Stimulated activated CD4-positive, alpha-beta T cell treated with anti-CD3 and anti-CD28 coated beads, Interleukin-1b, Interleukin-23, amount 100 ng/mL, for 1 hour (primary cell): ENCODE measurements at places on chromosomes 11 and 22.
A peak's percentile ranks its signal among the peaks of the same experiment; 100 is the strongest.

DNA sequence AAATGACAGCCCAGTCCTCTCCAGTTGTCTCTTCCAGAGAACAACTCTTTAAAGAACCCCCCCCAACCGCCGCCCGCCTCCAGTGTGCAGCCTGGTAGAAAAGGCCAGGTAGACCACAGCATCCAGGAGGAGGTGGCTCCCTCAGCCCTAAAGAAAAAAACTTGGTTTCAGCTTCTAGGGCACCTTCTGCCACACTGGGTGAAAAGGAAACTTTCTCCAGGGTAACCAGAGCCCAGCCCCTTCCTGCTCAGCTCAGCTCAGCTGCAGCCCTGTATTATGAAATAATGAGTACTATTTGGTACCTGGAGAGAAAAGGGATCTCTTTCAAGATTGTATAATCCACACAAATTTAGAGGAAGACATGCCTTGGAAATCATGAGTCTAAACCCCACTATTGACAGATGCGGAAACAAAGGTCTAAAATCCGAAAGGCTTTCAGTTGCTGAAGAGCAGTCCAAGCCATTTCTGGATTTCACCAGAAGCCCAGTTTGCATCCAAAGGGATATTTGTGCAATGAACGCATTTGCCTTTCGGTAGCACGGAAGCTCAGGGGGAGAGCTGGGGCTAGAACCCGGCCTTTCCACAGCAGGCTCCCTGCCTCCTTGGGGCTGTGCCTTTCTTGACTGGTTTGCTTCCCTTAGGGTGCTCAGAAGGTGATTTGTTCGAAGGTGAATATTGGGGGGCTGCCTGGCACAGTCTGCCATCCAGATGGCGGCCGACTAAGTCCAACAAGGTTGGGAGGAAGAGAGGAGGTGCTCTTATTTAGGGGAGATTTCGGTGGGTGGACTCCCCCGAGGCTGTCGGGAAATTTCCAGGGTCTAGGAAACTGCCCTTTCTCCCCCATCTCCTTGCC is 3.3 kb downstream of the FXYD6 start:
- DNase-seq, result no peak

GRCh38 chr22:26838471-26838825 is 181.1 kb downstream of the MIAT start:
- DNase-seq, result no peak

DNA sequence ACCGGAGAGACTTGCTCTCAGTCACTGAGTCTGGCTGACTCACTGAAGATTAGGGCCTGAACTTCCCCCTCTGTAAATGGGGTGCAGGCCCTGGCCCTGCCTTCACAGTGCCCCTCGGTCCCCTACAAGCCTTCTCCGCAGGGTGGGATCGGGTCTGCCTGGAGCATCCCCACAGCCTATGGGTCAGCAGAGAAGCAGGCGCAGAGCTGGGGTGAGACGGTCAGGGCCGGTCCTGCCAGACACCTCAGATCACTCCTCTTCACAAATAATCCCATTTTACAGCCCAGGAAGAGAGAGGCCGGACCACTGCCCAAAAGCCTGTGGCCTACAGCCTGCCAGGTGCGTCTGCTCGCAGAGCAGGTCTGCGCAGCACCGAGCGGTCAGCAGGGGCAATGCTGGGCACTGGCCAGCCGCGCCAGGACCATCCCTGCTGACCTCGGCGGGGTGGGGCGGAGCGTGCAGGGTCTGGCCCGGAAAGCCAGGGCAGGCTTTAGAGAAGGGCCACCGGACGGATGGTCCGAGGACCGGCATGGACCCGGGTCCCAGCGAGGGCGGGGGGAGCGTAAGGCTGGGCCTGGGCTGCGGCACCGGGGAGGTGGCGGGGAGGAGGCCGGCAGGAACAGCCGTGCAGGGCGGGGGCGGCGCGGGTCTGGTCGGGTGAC is 522 bp upstream of the SEPTIN5 start:
- no peak for DNase-seq

GRCh38 chr22:27345691-27346090 is 455.9 kb downstream of the MN1 start:
- no peak for DNase-seq

- DNase-seq, result no peak
These were observed 26.3 kb downstream of the PRCP start for GRCh38 chr11:82873919-82874333.

DNA sequence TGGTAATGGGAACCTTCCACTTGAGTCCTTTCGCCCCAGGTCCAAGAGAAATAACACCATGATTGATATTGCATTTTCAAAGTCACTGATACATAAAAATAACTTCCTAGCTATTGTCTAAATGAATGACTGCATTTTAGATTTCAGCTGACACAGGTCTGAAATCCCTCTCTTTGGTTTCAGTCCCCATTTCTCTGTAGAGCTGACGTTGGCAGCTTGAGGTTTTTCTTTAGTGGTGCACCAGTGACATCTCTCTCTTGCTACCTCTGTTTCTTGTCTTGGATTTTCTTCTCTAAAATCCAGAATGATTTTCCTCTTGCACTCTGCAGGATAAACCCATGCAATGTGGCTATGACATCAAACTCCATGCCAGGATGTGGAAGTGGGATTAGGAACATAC is 31.7 kb upstream of the SORL1 start:
- no peak for DNase-seq

GRCh38 chr11:35235936-35236666 is 97.1 kb downstream of the CD44 start:
- DNase-seq, result no peak

DNA sequence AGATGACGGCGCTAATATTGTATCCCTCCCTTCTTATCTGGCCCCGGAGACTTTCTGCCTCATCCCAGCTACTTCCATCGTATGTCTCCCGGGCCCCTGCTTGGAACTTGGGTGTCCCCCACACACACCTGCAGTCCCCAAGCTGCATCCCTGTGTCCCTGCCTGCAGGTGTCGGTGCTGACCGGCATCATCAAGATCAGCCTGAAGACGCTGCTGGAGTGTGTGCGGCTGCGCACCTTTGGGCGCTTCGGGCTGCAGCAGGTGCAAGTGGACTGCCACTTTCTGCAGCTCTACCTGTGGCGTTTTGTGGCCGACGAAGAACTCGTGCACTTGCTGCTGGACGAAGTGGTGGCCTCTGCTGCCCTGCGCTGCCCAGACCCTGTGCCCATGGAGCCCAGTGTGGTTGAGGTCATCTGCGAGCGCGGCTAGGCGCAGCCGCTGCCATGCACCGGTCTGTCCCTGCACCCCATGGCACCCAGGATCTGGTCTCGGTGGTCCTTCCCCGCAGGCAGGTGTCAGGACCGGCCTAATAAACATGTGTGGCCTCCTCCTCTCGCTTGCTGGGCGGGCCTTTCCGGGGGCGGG is 421 bp upstream of the TM7SF2 start:
- DNase-seq, result no peak

GRCh38 chr22:24474221-24474620 is 20.9 kb upstream of the UPB1 start:
- no peak for DNase-seq

- no peak for DNase-seq
These were observed 3.1 kb upstream of the TMEM218 start for GRCh38 chr11:125114518-125114917.

GRCh38 chr11:11028017-11028692 is 170.3 kb upstream of the ZBED5 start:
- DNase-seq, result peak; percentile 60

DNA sequence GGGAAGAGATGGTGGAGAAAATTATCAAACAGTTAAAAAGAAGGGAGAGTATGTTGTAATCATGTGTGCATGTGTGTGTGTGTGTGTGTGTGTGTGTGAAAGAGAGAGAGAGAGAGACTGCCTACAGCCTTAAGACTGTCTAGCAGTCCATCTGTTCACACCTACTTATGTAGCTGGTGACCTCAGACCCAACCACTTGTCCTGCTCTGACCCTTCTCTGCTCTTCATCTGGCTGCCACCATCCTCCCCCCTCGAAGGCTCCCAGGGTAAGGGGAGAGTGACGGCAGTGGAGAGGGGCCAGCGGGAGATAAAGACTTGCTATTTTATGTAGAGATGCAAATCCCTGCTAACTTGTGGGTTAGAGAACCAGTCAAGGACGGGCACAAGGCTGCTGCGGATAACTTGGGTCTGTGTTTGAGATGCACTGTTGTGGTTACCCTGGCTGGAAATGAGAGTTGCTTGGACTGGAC is 24.9 kb upstream of the GRAMD1B start:
- DNase-seq, result no peak

DNA sequence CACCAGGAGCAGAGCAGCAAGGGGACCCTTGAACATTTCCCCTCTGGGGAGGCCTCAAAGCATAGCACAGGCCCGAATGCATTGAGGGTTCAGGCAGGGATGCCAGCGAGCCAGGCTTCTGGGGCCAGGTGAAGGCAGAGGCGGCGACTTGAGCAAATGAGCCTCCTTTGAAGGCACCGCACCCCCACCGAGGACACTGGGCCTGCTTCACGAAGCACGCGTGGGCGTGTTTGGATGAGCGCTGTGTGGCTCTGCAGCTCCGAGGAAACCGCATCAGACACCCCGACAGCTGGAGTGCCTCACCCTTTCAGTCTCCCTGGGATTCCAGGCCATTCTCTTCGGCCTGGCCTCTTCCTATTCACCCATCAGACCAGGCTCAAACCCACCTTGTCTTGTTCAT is 301.8 kb downstream of the NTM start:
- no peak for DNase-seq

DNA sequence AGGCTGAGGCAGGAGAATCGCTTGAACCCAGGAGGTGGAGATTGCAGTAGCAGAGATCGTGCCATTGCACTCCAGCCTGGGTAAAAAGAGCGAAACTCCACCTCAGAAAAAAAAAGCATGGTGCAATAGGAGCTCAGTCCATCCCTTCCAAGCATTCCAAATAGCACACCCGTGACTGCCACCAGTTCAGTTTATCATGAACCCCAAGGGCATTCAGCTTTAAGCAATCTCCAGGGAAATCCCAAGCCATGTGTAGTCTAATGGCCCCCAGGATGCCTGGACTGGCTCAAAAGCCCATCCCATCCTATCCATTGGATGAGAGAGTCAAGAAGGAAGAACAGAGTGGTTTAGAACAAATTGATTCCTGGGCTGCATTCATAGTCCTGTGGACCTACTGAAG is 16.2 kb downstream of the MICAL3 start:
- DNase-seq, result no peak

DNA sequence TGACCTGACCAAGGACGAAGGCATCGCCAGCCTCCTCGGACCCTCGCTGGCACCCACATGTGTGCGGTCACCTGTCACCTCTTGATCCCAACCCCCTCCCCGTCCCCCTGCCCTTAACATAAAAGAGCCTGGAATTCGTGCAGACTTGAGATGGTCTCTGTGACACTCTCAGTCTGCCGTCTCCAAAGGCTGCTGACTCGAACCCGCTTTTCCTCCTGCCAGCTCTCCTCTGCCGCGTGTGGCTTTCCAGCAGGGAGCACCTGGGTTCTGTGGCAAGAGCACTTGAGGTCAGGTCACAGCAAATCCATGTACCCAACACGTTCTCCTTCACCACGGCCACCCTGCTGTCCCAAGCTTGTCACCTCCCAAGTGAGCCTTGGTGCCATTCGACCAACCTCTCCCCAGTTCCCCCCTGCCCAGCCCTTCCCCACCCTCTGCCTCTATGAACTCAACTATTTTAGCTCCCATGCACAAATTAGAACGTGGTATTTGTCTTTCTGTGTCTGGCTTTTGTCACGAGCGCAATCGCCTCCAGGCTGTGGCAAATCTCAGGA is 207.6 kb downstream of the BRD1 start:
- no peak for DNase-seq

DNA sequence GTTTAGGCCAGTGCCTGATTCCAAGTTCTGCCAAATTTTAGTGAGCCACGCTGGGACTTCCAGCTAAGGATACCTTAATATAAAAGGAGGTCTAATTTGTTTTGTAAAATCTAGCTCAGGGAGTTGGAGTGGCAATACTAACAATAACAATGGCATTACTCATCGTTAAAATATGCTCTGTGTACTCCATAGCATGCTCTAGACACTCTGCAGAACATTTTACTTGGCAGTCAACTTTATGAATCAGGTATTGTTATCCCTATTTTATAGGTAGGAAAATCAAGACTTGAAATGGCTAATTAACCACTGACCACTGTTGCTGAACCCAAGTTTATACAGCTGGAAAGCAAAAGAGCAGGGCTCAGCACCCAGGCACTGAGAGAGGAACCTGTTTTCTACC is 485.0 kb upstream of the KIRREL3 start:
- no peak for DNase-seq

- DNase-seq, result no peak
These were observed 17.9 kb downstream of the NAP1L4 start for GRCh38 chr11:2974272-2974671.

GRCh38 chr11:57164317-57164716 is 17.4 kb upstream of the LRRC55 start:
- DNase-seq, result no peak

GRCh38 chr11:117928446-117929141 is 608 bp downstream of the TMPRSS13 start:
- no peak for DNase-seq

- DNase-seq, result no peak
These were observed 68.5 kb upstream of the PPARA start for GRCh38 chr22:46081831-46082210.

- no peak for DNase-seq
These were observed 16.2 kb downstream of the OR5D16 start for GRCh38 chr11:55854704-55855103.

DNA sequence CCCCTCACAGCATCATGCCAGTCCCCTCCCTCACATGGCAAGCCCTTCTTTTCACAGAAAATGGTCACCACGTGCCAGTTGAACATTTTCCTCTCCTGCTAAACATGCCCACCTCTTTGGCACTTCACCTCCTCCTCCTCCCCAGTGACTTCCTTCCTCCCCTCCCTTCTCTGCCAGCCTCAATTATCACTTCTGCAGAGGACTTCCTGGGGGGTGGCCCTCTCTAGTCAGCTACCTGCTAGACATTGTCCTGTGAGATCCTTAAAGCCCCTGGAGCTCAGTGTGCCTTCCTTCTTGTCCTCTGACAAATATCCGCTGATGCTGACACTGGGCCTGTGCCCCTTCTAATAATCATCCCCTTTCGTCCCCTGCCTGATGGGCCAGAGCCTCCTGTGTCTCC is 43.2 kb upstream of the E2F8 start:
- no peak for DNase-seq

DNA sequence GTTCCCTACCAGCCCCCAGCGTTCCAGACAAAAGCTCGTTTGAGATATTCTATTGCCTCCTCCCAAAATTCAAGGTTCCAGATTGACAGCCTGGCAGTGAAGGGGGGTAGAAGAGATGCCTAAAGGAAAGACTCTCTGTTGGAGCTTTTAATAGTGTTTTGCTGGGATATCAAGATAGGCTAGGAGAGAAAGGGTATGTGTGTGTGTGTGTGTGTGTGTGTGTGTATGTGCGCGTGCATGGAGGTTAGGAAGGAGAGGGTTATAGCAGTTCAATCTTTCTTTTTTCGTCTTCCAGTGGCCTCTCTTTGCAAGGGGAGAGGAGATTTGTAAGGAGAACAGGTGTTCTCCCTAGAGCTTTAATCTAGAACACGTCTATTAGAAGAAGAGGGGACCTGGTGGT is 22.0 kb downstream of the EHF start:
- no peak for DNase-seq

- no peak for DNase-seq
These were observed 12.0 kb downstream of the STIM1 start for GRCh38 chr11:3867209-3868091.
